Natural killer cell (primary cell): ENCODE measurements at places on chromosomes 7 and 10. TPM values are rescaled to one million over a fixed set of nuclear protein-coding genes. Genes with fewer than 3 reads are reported as not detected.

DNA sequence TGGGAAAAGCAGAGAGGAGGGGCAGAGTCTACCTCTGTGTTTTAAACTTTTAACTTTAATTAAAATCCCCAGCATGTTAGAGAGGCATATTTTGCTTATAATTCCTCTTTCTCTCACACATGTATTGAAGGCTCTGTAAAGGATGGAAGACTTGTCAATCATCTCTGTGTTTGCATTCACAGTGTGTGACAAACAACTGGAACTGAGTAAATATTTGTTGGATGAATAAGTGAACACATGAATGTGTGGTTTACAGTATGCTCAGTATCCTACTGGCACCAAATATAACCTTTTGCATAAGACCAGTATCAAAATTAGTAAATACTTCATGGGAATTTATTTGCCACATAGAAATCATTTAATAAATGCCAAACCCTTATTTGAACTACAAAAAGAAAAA is 829.0 kb downstream of the GRID1 start:
- H3K27me3 ChIP-seq, result no peaks in the 10 kb centered on the region
- no peaks in the 10 kb centered on the region for H3K4me1 ChIP-seq
- no peak overlapping the region for H3K4me3 ChIP-seq
- H3K27ac ChIP-seq, result no peak overlapping the region
- no peak for DNase-seq

- H3K4me3 ChIP-seq, result no peak overlapping the region
- H3K4me1 ChIP-seq, result no peaks in the 10 kb centered on the region
- H3K27me3 ChIP-seq, result no peaks in the 10 kb centered on the region
- no peak for DNase-seq
- H3K36me3 ChIP-seq, result peaks cover 6% of the 10 kb centered on the region
Observed at GRCh38 chr7:127976738-127977120, 54.5 kb downstream of the LRRC4 start.

DNA sequence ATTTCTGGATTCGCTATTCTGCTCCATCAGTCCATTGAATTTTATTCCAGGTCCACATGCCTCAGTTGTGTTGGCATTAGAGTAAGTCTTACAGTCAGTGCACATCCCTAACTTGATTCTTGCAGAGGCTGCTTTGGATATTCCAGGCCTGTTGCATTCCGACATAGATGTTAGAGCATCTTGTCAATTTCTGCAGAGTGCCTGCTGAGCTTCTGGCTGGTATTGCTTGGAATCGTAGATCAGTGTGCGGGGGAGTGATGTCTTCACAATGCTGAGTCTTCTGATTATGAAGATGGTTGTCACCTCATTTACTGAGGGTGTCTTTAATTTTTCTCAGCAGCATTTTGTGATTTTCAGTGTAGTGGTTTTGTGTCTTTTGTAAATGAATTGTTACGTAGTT is 45.2 kb downstream of the INPP5A start:
- H3K4me1 ChIP-seq, result peaks cover 39% of the 10 kb centered on the region
- no peak overlapping the region for H3K4me3 ChIP-seq
- DNase-seq, result no peak
- H3K36me3 ChIP-seq, result no peaks in the 10 kb centered on the region
- H3K27me3 ChIP-seq, result no peaks in the 10 kb centered on the region
- H3K27ac ChIP-seq, result no peak overlapping the region

TMEM72 gene
- total RNA-seq, result not detected

PNLIPRP2 gene
- total RNA-seq, result not detected

CCDC172 gene
- total RNA-seq, result not detected

ZNF786 gene
- total RNA-seq, result 4.6 TPM
